CD4-positive, alpha-beta T cell treated with Interleukin-17A for 1 hour (primary cell): ENCODE measurements at places on chromosomes 12 and 14.

DNA sequence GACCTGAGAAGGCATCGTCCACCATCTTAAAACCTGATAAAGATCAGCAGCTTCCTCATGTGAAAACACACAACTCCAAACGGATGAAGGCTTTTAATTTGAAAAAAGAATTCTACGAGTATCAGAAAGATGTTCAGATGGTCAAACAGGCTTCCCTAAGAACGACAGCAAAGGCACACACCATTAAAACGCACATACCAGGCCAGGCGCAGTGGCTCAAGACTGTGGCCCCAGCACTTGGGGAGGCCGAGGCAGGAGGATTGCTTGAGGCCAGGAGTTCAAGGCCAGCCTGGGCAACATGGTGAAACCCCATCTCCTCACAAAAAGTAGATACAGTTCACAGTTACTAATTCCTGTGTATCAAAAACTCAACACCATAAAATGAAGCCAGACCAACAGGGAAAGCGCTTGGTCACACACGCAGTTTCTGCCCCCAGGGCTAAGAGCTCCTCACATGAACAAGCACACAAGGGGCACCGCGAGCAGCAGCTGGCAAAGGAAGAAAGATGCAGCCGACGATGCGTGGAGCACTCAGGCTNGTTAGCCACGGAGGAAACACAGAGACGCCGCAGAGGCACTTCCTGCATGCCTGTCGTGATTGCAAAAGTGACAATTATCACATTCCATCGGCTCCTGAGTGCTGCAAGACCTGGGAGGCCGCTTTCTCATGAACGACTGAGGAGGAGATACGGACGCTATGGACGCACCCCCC is 78.0 kb downstream of the NOC4L start:
- DNase-seq, result peak; percentile 55

DNA sequence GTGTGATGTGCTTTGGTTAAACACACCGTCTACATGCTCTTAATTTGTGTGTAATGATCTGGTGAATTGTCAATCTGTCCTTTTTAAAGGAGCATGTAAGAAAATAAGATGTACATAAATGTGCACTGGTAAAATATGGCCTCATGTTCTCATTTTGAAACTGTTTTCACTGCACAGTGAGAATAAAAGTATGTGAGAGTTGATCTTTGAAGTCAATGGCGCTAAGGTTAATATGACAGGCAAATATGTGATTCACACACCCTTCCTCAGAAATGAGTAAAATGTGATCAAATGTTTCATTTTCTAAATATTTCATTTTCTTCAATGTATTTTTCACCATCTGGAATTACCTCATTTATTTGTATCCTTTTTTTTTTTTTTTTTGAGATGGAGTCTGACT is 8.3 kb upstream of the RNU6-7 start:
- DNase-seq, result no peak

GRCh38 chr12:57993834-57994233 is 52.5 kb downstream of the ATP23 start:
- no peak for DNase-seq

GRCh38 chr12:2858944-2859421 is 2.1 kb upstream of the TEX52 start:
- no peak for DNase-seq

GRCh38 chr12:38448991-38449390 is 132.4 kb downstream of the ALG10B start:
- DNase-seq, result no peak

- DNase-seq, result no peak
These were observed 113.9 kb downstream of the KTN1 start for GRCh38 chr14:55693904-55694303.

DNA sequence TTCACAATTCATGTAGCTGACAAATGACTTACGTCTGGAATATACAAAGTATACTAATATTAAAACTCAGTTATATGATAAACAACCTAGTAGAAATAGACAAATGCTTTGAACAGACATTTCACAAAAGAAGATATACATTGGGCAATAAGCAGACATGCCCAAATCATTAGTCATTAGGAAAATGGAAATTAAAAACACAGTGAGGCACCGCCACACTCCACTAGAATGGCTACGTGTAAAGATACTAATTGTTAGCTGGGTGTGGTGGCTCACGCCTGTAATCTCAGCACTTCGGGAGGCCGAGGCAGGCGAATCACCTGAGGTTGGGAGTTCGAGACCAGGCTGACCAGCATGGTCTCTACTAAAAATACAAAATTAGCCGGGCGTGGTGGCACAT is 248.9 kb upstream of the TMEM132C start:
- DNase-seq, result no peak

DNA sequence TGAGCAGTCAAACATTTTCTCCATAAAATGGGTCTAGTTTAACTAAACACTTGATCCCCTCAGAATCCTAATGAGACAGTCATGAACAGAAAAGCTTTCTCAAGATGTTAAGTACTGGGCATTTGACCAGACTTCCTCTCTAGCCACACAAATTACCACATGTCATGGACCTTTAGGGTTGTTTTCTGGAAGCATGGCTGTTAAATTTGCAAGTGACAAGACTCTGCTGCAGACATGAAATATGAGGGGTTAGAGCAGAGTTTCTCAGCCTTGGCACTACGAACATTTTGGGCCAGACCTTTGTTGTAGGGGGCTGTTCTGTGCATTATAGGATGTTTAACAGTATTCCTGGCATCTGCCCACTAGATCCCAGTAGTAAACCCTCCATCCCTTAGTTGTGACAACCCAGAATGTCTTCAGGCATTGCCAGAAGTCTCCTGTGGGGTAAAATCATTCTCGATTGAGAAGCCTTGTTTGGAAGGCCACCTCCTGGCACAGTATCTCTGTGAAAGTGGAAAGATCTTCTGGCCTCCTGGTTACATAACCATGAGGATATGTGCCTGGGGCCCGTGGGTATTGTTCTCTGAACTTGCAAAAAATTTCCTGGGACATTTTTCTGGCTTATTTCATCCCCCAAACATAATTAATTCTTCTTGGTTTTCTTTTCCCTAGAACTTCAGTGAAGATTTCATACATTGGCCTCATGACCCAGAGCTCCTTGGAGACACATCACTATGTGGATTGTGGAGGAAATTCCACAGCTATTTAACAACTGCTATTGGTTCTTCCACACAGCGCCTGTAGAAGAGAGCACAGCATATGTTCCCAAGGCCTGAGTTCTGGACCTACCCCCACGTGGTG is 4.3 kb downstream of the TMEM106C start:
- DNase-seq, result no peak

DNA sequence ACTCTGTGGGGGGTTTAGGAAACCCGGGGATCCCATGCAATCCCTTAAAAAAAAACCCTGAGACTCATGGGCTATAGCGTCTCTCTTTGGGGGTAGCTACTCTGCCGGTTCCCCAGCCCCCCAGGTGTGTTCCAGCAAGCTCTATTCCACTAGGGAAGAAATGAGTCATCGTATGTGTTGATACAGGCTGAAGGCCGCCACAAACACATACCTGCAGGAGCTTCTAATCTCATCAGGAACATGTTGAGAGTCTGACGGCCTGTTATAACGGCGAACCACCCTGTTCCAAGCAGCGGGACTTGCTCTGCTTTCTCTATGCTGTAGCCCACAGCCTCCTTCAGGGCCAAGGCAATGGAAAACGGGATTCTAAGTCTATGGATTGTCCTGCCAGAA is 977 bp upstream of the KRT5 start:
- DNase-seq, result no peak

DNA sequence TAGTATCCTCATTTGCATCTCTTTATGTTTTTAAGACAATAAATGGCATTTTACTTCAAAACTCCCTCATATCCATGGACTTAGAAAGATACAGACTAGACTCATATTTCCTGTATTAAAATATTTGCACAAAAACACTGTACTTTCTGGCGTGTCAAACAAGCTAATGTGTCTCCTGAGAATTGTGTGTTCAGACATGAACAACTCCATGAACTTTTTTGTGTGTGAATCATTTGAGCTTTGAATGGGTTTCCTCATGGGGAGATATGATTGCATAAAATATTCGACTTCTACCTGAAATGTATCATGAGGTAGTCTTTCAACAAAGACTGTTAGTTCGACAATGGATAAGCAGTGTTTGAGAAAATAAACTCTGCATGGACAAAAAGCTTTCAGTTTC is 58.8 kb downstream of the TMEM30B start:
- no peak for DNase-seq

GRCh38 chr14:74208642-74209041 is 30.6 kb upstream of the VSX2 start:
- no peak for DNase-seq

- DNase-seq, result peak; percentile 18
These were observed 57.4 kb downstream of the RPH3A start for GRCh38 chr12:112848972-112849371.

- DNase-seq, result peak; percentile 81
These were observed 44.4 kb upstream of the PNMA1 start for GRCh38 chr14:73758392-73759182.

- no peak for DNase-seq
These were observed 10.7 kb downstream of the ERP29 start for GRCh38 chr12:112023759-112024396.

DNA sequence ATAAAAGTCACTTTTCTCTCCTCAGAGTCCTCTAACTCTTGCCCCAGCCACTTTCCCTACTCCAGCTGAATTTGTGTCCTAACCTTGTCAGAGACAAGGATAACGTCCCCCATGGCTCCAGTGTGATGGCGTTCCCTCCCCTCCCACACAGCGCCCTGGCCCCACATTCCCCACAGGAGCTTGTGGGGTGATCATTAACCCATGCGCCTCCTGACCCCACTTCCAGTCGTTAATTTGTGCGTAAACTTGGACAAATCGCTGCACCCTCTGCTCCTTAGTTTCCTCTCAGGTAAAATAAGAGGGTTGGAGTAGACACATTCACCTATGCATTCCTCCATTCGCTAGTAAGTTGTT is 22.9 kb upstream of the BCDIN3D start:
- no peak for DNase-seq

GRCh38 chr12:99804715-99805114 is 157.2 kb downstream of the GARIN6 start:
- DNase-seq, result no peak

DNA sequence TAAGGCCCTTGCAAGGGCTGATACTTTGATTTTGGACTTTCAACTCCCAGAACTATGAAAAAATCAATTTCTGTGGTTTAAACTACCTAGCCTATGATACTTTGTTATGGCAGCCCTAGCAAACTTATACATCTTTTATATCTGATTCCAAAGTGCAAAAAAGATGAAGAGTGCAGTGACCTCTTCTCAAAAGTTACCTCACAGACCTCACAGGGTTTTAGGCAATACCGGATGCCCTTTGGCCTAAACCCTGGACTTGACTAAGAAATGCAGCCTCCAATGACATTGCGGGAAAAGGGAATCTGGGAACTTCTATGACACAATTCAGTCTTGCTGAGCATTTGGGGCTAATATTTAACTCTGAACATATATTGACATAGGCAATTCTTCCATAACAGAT is 63.3 kb downstream of the IGF1 start:
- DNase-seq, result no peak

DNA sequence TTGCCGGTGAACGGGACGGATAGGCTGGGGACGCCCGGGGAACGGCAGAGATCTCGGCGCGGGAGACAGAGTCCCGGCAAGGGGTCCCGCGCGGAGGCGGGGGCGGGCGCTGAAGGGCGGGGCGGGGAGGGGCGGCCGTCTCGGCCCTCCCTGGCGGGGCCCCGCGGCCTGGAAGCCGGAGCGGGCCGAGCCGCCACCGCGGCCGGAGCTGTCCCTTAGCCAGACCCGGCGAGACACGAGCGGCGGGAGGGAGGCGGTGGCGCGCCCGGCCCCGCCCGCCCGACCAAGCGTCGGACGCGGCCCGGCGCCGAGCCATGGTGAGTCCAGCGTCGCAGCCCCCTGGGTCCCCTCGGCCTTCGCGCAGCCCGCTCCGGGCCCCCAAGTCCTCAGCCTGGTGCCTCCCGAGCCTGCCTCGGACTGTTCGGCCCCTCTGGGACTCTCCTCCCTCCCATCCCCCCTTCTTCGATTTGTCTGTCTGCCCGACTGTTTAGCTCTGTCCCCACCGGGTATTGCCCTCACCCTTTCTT is at the start of gene ARHGEF40:
TSS of gene ARHGEF40 (plus strand) at position 222 of the 527 bp plus-strand sequence. CDS start at position 315, 93 bp downstream.
- DNase-seq, result peak; percentile 52

- peak; percentile 53 for DNase-seq
These were observed 572 bp downstream of the RAN start for GRCh38 chr12:130872179-130873096.

DNA sequence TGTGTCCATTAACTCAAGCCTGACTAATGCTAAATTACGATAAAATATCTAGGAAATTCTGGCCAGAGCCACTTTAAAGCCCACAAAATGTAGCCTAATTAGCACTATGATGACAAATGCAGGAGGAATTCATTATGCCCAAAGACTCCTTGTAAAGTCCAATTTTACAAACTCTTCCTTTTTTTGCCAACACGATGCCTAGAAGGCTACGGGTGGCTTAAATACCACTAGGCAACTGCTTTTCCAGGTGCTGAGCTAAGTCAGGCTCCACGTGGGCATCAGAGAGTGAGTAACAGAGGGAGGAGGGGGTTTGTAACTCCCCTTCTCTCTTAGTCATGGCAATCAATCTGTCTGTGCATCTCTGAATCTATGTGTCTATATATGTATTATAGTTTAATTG is 172.4 kb upstream of the NTF3 start:
- no peak for DNase-seq

GRCh38 chr14:86933460-86933859 is 1059.5 kb downstream of the GALC start:
- no peak for DNase-seq

DNA sequence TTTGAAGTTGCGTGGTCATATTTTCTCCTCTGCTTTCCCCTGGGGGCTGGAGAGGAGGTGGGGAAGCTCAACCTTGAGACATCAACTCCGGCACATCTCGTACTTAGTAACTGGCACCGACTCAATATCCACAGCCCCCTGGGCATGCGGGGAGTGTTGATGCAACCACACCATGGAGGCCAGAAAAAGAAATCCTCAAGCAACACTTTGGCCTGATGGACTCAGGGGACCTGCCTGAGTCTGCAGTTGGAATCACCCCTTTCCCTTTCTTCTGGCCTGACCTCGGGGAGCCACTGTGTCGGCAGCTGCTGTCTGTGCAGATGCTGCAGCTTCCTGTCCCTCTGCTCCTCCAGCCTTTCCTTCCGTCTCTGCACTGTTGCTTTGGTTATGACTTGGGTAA is 11.4 kb upstream of the AACS start:
- DNase-seq, result no peak

DNA sequence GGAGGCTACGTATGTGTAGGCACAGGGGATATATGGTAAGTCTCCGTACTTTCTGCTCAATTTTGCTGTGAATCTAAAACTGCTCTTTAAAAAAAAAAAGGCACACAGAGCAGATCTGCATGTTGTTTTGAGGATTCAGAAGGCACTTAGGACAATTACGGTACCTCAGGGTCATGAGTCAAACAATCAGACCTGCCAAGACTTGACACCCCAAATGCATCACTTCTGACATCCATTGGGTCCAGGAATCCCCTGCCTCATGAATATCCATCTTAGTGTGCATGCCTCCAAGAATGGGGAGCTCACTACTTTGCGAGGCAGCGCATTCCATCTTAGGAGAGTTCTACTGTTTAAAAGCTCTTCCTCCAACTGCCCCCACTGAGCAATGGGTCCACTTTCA is 3.0 kb downstream of the BDKRB2 start:
- DNase-seq, result no peak

GRCh38 chr12:12774791-12775190 is 10.7 kb upstream of the APOLD1 start:
- no peak for DNase-seq

GRCh38 chr12:68452078-68452715 is 120.0 kb upstream of the MDM1 start:
- DNase-seq, result no peak
